Spinal cord (tissue), 10 donors: ENCODE measurements at places on chromosomes 2 and 18. TPM values are rescaled to one million over a fixed set of nuclear protein-coding genes. Genes with fewer than 3 reads are reported as not detected.

The PLEK gene
- total RNA-seq, result 7.2 TPM

The LRRTM1 gene
- total RNA-seq, result 5.9 TPM

DNA sequence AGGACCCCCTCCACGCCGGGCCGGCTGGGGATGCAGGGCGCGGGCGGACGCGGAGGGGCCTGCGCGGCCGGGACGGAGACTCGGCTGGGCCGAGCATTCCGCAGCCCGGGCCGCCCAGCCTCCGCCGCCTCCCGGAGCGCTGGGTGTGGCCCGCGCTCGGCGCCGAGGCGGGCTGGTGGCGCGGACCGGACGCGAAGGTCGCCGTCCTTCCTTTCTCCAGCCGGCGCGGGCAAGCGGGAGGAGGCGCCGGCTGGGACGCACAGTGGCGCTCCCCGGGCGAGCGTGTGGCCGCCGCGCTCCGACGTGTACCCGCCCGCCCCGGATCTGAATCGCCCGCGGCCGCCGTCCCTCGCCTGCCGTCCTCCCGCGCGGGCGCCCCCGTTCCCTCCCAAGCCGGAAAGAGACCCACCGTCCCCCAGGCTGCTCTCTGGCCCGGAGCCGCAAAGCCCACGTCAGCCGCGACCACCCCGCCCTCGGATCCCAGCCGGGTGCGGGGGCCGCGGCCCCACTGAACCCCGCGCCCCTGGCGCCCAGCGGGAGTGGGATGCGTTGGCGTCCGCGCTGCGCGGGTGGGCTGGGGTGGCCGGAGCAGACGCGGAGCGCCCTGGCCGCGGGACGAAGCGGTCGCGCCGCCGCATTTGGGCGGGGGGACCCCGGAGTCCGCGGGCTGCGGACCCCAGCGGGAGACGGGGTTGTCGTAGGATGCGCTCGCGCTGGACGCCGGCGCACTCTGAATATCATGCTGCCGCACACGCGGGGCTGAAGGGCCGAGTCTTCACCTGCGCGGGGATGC lies 634 bp downstream of the SPATS2L start:
- DNase-seq, result peak; percentile 31

GRCh38 chr2:186595219-186595618 lies 5.4 kb downstream of the ITGAV start:
- peak; percentile 30 for DNase-seq

DNA sequence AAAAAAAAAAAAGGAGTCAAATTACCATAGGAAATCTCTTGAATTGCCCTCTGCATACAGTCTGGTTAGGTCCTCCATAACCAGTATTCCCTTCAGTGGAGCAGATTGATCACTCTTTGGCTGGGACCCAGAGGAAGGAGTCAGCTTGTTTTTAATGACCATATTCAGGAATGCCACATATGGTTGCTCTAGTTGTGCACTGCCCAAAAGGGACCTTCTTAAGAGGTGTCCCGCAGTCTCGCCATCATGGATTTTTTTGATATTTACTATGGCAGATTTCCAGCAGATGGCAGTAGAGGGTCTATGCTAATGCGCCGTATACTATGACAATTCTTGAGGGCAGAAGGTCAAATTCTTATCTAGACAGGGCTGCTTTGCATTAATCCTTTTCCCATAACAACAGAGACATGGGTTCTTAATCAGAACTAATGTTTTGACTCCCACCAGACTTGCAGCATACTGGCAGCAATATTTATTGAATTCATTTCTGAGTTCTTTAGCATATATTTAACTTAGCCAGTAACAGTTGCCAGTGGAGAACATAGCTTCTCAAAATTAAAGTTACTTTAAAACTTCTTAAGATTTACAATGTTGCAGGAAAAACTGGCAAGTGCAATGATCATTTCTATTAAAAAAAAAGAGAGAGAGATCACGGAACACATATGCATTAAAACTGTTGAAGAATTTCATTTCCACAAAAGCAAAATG lies 31.8 kb upstream of the INPP4A start:
- peak; percentile 4 for DNase-seq

- DNase-seq, result no peak
These were observed 216.5 kb upstream of the SLC8A1 start for GRCh38 chr2:40668425-40668824.

- DNase-seq, result peak; percentile 36
These were observed 209.3 kb downstream of the TDRD15 start for GRCh38 chr2:21332993-21333625.

The KIAA2012 gene
- total RNA-seq, result 5.7 TPM

The NT5DC4 gene
- total RNA-seq, result not detected
